Stimulated activated CD4-positive, alpha-beta T cell treated with anti-CD3 and anti-CD28 coated beads, Interleukin-4, amount 100 ng/mL, for 48 hours (primary cell): ENCODE measurements at places on chromosomes 13 and 19.

DNA sequence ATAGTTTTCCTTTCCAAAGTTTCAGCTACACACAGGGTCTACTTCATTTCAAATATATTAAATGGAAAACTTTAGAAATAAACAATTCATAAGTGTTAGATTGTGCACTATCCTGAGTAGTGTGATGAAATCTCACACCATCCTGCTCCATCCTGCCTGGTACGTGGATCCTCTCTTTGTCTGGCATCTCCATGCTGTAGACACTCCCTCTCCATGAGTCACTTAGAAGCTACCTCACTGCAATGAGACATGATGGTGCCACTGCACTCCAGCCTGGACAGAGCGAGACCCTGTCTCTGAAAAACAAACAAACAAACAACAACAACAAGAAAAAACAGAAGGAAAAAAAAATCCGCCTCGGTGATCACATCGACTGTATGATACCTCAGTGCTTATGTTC, 191.8 kb downstream of the PCCA start:
- no peak for DNase-seq

GRCh38 chr13:20193162-20193906, 596 bp upstream of the GJB2 start:
- no peak for DNase-seq

DNA sequence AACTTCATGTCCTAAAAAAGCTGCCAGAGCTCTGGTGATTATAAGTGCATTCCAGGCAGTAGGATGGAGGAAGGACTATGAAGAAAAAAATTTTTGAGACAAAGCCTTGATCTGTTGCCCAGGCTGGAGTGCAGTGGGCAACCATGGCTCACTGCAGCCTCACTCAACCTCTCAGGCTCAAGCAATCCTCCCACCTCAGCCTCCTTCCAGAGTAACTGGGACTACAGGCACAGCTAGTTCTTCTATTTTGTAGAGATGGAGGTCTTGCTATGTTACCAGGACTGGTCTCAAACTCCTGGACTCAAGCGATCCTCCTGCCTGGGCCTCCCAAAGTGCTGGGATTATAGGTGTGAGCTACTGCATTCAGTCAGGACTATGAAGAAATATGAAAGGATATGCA, 161.2 kb downstream of the IRS2 start:
- no peak for DNase-seq

DNA sequence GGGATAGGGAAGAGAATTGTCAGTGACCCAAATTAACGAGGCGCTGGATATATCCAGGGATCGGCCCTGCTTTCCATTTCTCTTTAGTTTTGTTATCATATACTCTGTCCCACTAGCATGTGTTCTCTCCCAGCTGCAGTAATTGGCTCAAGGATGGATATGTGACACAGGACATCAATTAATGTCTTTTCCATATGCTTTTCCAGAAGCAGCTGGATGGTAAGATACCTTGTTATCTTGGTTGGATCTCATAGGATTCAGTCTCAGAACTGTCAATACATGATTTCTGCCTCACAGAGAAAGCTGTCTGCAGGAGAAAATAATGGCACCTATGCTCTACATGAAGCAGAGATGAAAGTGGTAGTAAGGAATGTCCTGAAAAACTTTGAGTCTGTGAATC, 157.1 kb upstream of the SPRY2 start:
- DNase-seq = no peak

- no peak for DNase-seq
Measured at GRCh38 chr13:42875475-42876269, 94.3 kb downstream of the FAM216B start.

DNA sequence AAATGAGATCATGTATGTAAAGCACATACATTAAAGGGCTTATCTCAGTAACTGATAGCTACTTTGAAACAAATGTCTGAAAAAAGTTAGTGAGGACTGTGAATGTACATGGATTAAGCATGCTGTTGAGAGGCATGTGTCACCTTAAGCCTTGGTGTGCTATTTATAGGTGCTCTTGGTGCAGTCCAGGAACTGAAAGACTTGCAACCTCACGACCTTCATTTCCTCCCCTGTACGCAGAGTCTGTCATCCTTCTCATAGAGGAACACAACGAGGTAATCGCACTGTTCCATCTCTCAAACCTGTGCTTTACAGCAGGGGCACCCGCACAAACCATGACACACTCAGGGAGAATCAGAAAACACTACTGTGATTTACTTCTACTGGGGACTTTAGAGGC, 65.6 kb downstream of the UFM1 start:
- no peak for DNase-seq

DNA sequence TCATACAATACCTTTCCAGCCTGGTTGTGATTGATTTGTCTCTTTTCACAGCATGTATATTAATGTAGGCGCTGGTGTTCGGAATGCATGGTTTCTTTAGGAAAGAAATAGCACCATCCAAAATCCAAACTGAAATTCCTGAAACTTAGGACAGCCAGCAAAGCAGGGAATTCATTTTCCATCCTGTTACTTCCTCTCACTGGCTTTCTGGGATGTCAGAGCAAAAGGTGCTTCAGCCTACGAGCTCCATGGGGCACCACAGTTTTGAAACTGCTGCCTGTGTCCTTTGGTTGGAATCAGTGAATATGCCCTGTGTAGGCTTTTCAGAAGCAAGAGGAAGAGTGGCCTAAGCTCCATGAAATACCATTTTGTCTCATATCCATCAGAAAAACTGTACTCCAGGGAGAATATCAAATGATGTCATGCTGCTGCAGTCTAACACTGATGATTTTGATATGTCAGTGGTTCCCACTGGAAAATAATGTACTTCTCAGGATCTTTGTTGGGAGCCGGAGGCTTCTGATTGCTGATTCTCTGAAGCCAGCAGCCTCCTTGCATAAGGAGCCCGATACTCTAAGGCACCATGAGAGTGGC, 117.8 kb upstream of the SERP2 start:
- DNase-seq = no peak

DNA sequence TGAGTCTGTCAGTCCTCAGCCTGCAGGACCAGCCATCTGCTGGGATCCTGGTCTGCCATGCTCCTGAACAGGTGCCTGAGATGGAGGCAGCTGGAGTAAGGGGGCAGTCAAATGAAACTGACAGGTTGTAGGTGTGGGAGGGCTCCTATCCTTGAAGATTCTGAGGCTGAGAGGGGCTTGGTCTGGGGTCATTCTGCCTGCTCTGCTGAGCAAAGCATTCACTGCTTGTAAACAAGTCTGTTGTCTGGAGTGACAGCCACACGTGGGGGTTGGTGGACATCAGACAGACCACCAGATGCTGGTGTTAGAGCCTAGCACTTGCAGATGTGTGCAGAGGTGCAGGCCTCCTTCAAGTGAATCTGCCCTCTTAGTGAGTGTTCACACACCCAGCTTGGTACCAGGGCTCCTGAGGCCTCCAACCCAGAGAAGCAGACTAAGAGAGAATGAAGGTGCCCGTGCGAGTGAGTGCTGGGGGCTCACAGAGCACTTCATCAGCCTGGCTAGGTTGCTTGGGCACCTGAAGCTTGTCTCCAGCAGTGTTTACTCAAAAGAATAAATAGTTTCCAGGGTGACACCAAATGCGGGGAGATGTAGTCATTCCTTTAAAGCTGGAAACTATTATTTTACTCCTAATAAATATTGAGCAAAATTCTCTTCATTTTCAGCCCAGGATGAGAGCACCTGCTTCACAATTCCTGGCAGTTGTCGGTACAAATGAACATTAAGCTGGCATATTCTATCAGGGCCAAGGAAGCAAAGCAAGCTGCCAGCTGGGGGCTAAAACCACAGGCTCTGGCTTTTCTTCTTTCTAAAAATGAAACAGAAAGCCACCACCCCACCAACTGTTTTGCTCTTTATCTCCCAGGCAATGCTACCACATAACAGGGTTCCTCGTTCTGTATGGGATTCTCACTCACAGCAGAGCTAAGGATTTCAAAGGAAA, 82.3 kb downstream of the RNASEH2B start:
- no peak for DNase-seq

- DNase-seq = no peak
Measured at GRCh38 chr13:50884265-50884664, 25.3 kb upstream of the RNASEH2B start.

- no peak for DNase-seq
Measured at GRCh38 chr13:83620530-83621220, 261.6 kb downstream of the SLITRK1 start.

DNA sequence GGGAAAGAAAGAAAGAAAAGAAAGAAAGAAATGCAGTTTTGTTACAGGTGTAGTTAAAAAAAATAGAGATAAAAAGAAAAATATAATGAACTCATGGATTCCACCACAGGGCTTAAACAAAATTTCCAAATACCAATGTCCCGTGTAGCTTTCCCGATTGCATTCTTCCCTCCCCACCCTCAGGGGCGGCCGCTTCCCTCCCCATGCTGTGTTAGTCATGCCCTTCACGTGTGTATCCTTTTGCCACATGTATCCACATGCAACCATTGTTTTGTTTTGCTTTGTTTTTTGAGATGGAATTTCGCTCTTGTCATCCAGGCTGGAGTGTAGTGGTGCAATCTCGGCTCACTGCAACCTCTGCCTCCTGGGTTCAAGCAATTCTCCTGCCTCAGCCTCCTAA, 3.6 kb upstream of the KMT5C start:
- no peak for DNase-seq

GRCh38 chr13:73109288-73109899, 50.6 kb downstream of the KLF5 start:
- no peak for DNase-seq

GRCh38 chr13:110262508-110263291, 44.3 kb downstream of the COL4A1 start:
- no peak for DNase-seq

DNA sequence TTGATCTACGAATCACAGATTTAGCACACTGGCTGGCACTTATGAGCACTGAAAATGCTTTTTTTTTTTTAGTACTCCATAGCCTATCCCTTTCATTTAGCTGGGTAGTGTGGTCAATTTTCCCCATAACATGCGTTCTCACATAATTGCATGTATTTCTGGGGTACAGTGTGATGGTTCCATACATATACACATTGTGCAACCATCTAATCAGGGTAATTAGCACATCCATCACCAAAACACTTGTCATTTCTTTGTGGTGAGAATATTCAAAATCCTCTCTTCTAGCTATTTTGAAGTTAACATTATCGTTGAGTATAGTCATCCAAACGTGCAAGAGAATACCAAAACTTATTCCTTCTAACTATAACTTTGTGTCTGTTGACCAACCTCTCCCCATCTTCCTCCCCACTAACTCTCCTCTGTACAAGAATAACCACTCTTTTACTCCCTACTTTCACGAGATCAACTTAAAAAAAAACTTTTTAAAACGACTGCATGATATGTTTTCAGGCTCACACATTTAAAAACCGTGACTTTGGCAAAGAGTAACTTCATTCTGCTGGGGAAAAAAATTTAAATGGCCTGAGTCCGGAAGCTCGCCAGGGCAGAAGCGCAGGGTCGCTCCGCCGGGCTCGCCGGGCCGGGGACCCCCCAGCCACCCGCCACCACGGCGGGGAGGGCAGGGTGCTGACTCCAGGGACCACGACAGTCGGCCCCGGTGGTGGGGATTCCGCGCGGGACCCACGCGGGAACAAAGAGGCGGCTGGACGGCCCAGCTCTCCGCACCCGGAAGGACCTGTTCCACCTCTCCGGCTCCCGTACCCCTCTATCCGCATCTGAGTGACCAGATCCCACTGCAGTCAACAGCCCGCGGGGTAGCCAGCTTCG, 868 bp upstream of the UBAC2 start:
- DNase-seq = no peak

DNA sequence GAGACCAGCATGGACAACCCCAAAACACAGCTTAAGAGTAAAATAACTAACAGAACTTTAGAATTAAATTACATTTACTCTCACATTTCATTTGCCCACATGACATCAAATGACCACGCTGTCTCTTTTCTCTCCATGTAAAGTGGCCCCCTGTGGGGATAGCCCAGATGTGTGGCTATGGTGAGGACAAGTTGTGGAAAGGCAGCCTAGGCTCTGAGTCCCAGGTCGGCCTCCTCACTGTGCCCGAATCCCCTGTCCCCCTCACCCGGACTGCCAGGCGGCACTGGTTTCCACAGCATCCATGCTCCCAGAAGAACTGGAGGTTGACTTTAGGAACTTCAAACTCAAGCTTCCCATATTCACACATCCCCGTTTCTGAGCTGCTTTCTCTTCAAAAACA, 111.8 kb upstream of the UQCRFS1 start:
- no peak for DNase-seq

GRCh38 chr19:33394006-33394722, 20.7 kb downstream of the CEBPG start:
- no peak for DNase-seq

GRCh38 chr19:2474232-2475017, 1.5 kb upstream of the GADD45B start:
- peak; percentile 86 for DNase-seq

GRCh38 chr13:25744178-25744577, 307.6 kb downstream of the SHISA2 start:
- no peak for DNase-seq

DNA sequence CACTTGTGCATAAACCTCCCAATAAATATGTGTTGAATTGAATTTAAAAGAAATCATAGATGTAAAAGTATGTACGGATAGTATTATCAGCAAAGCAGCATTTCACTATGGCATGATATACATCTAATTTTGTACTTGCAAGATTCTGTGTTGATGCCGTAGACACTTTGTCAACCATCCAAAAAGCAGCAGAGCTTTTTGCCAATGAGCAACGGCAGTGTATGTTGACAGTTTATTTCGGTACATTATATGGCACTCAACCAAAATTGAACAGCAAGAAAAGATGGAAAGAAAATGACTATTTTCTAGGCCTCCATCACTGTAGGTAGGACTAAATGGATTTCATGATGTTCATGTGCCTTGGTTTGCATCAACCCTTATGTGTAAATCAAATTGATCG, 543.7 kb downstream of the DACH1 start:
- no peak for DNase-seq

- no peak for DNase-seq
Measured at GRCh38 chr13:48160606-48161278, 65.8 kb upstream of the MED4 start.

DNA sequence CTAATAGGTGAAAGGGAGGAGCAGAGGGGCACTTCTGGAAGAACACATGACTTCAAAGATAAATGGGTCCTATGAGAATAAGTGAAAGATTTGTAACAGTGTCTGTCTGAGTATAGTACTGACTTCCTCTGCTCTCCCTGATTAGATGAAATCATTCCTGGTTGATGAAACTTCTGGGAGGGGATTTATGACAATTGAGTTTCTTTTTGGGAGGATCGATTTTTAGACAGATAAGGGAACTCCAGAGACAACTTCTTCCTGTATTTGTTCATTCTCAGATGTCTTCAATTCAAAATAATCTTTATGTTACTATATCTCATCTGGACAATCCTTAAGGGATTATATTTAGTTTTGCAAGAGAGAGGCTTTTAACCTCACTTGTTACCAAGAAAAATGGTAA, 20.0 kb downstream of the SETDB2 start:
- DNase-seq = no peak

GRCh38 chr19:3932931-3933810, at the start of gene NMRK2:
Gene NMRK2 (plus strand): TSS chr19:3933069. CDS start chr19:3933672, 603 bp downstream.
- DNase-seq = no peak

DNA sequence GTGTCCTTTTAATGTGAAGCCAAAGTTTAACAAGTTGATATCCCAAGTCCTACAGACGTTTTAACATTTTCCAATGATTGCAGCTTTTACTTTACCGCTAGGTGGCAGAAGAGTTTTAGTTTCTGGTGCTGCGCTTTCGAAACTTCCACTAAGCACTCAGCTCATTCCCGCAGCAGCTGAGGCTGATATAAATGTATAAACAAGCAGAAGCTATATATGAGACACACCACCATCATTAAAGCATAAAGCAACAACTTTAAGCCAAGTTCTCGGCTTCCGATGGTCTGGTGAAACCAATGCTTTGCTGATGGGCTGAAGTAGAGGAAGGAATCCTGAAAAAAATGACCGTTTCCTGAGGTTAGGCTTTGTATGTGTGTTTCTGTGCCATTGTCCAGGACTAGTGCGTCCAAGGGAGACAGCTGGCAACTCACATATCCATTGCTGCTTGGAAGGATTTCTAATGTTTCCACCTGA, 753.9 kb downstream of the OLFM4 start:
- DNase-seq = no peak
